ENCODE measurements at places on chromosomes 5 and 9.

- no peak for DNase-seq
Observed at GRCh38 chr5:58887721-58888409, 305.0 kb downstream of the RAB3C start.

- DNase-seq, result no peak
Observed at GRCh38 chr9:3040761-3041160, 196.9 kb upstream of the PUM3 start.

DNA sequence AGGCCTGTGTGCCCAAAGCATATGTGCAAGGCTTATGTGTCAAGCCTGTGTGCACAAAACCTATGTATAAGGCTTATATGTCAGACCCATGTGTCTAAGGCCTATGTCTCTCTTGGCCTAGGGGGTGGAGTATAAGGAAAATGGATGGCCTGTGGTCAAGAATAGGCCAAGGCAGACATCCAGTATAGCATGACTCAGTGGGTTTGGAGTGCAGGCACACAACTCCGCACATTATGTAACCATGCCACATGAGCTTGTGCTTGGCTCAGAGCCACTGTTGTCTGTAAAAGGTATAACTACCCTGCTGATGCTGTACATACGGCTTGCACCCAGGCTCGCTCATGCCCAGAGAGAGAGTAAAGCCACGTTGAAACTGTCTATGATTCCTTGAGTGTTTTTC, 626.4 kb upstream of the NUDT12 start:
- no peak for DNase-seq

DNA sequence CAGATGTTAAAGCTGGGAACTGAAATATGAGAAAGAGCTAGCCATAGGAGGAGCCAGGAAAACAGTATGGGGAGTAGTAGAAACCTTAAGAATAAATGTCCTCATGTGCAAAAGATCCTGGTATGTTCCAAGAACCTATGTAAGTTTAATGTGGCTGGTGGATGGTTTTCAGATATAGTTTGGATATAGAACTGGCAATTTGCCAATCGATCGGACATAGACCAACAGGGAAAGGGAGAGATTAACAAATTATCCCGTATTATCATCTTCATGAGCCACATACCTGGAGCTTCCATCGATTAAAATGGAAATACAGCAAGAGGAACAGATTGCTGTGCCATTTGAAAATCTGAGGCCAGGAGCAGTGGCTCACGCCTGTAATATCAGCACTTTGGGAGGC, 388.7 kb downstream of the PRELID2 start:
- no peak for DNase-seq

GRCh38 chr5:42929871-42930270, 110.2 kb downstream of the ANXA2R start:
- no peak for DNase-seq

- DNase-seq, result no peak
Observed at GRCh38 chr5:150853561-150853960, 7.2 kb downstream of the IRGM start.

DNA sequence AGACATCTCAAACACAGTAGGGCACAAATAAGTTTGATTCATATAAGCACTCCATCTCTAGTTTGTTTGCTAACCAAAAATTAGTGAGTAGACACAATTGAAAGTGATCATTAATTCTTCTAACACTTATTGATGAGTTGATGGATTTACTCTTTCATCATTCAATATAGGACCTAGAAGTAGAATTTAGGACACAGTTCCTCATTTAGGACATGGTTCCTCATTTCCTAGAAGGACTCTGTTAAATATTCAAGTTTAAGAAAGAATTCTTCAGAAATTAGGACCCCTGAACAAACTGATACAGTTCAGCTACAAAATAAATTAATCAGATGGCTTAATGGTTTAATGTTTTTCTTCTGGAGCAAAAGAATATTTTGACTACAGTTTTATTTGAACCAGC, 143.5 kb upstream of the PRR16 start:
- no peak for DNase-seq

GRCh38 chr5:56356836-56357160, 123.7 kb upstream of the ANKRD55 start:
- no peak for DNase-seq

GRCh38 chr9:1219284-1219683, 169.1 kb downstream of the DMRT2 start:
- DNase-seq, result no peak

DNA sequence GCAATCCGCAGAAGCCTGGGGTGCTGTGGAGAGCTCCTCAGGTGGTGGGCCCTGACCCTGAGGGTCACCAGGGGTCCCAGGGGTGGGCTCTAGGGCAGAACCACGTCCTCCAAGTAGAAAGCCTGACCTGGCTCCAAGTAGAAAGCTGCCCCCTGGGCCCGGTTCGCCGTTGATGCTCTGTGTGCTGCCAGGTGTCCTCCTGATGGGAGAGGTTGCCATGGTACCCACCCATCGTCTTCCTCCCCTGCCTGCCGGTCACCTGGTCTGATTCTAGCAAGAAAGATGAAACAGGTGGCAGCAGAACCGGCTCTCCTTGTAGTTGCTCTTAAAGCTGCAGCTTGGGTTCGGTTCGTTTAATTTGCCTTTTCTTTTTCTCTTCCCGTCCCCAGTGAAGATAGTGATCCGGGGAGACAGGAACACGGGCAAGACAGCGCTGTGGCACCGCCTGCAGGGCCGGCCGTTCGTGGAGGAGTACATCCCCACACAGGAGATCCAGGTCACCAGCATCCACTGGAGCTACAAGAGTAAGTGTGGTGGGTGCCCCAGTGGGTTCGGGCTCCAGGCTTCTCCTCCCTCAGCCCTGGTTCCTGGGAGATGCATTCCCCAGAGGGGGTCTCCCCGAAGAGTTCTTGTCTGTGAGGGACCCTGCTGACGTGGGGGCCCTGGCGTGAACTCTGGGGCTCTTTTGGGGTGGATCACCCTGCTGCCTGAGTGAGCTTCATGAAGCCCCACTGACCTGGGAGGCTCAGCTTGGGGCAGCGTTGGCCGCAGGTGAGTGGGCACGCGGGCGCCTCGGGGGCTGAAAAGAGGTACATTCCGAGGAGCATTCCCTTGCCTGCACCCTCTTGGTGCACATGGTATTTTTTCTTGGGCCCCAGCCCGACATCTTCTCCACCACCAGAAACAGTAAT, 15.6 kb downstream of the RABL6 start:
- no peak for DNase-seq

DNA sequence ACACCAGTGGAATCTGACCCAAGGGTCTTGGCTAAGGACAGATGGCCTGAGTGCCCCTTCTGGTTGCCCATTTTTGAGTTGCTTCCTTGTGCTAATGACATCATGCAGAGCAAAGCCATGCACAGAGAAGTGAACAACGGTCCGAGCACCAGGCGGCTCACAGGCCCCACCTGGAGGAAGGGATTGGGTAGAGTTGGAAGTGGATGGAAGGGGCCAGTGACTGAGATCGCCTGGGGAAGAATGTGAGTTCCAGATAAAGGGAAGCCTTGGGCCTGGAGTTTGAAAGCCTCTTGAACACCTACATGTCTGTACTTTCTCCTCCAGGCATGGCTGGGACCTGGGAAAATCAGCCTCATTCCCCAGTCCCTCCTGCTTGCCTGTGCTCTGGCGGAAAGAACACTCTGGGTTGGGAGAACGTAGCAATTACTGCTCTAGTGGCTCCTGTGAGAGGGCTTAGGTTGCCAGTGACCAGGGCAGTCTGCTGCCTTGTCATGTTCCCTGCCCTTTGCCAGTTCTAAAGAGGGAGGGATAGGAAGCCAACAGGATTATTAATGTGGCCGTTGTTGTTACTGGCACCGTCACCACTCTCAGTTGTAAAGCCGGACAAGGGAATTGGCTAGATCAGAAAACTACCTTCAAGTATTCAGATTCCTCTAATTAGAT, 62.5 kb upstream of the PTPN3 start:
- DNase-seq, result no peak

GRCh38 chr5:131280417-131280816, 16.6 kb downstream of the CDC42SE2 start:
- DNase-seq, result no peak

DNA sequence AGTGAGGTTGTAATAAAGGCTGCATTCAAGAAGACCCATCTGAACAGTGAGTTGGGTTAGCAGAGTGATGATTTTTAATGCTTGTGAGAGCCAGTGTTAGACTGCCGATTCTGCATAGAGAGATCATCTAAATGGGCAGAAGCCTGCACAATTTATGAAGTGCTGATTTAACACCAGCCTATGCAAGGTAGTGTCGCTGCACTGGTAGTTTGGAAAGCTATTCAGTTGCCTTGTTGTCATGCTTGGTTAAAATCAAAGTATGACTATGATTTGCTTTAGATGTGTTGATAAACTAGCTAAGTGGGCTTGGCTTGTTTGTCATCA, 379 bp upstream of the LRRTM2 start:
- no peak for DNase-seq

- DNase-seq, result peak; percentile 76
Observed at GRCh38 chr5:163889369-163889768, 383.9 kb downstream of the MAT2B start.

GRCh38 chr9:120593250-120593954, 13.4 kb upstream of the CDK5RAP2 start:
- DNase-seq, result no peak

- no peak for DNase-seq
Observed at GRCh38 chr9:81108821-81109220, 580.5 kb downstream of the TLE1 start.

DNA sequence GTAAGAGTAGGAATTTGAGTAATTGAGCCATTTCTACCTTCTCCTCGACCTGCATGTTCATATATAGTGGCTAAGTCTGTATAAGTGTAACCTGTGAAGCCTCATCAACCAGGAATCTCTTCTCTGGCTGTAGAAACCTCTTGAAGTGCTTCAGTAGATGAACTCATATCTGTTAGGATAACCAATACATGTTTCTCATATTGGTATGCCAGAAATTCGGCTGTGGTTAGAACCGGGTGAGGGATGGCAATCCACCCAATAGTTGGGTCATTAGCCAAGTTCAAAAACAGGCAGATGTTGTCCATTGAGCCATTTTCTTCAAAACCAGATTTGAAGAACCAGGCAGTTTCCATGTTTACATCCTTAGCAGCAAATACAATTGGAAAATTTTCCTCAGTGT, 28.9 kb upstream of the GSN start:
- DNase-seq, result no peak

DNA sequence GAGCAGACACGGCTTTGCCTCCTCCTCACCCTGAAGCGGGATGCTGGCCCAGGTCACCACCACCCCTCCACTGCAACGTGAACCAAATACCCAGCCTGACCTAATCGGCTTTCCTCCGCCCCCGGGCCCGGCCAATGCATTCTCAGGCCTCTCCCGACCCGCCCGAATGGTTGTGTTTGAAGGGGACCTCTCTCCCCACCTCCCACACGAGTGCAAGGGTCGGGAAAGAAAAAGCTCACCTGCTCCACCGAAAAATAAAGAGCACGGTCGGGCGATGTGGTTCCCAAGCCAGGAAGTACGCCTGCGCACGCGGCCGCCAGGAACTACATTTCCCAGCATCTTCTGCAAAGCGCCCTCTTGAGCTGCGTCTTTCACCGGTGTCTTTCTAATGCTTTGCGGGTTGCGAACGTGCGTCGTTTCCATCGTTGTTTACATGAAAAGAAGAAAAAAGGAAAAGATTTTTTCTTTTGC, at the start of gene ZNF883:
ZNF883 (minus strand) TSS at position 282 of the 471 bp plus-strand sequence.
- peak; percentile 60 for DNase-seq

GRCh38 chr9:77764894-77765780, 117.0 kb upstream of the GNA14 start:
- DNase-seq, result peak; percentile 68

DNA sequence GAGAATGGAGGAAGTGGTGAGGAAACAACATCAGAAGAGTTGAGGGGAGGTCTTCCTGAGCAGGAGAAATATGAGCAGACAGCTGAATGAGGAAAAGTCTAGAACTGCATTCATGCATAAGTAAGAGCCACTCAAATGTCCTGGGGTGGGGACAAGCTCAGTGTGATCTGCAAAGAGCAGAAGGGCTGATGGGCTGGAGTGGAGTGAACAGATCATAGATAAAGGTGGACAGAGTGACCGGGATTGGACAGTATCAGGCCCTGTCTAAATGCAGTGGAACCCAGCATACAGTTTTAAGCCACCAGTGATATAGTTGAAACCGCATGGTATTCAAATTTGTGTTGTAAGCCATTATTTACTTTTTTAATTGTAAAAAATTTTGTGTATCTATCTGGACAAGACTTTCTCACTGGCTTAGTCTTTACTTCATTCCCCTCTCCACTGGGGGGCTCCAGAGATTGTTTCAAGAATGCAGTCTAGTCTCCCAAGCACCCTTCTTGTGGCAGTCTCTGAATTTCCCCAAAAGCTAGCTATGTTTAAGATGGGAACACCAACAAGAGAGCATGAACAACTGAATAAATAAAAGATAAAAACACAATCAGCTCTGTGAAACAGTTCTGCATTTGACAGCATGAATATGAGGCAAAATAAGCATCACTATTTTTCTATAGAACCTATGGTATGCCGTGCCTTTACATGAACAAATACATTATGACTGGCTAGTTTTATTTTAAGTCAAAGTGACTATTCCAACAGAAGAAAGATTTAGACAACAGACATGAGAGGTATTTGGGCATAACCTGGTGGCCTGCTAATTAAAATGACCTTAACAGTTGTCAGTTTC, 10.7 kb upstream of the STK32A start:
- peak; percentile 23 for DNase-seq

GRCh38 chr5:1471240-1471853, 26.1 kb upstream of the SLC6A3 start:
- no peak for DNase-seq

DNA sequence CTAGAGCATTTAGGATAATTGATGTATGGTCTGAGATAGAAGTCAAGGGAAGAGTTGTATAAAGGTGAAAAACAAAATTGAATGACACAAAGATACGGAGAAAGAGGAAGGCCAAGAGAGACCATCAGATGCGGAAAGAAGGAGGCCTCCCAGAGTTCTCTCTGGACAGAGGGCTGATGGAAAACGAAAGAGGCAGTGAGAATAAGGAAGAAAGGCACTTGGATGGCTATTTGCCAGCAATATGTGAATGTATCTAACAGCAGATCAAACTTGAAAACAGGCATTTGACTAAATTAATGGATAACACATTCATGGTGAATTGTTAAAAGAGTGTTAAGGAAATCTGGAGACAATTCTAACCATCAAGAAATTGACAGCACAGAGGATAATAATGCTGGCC, 2.4 kb upstream of the DOCK8 start:
- no peak for DNase-seq

- peak; percentile 10 for DNase-seq
Observed at GRCh38 chr5:135569755-135570452, 8.9 kb downstream of the CXCL14 start.

- DNase-seq, result no peak
Observed at GRCh38 chr5:176577312-176578176, 28.4 kb downstream of the CDHR2 start.

DNA sequence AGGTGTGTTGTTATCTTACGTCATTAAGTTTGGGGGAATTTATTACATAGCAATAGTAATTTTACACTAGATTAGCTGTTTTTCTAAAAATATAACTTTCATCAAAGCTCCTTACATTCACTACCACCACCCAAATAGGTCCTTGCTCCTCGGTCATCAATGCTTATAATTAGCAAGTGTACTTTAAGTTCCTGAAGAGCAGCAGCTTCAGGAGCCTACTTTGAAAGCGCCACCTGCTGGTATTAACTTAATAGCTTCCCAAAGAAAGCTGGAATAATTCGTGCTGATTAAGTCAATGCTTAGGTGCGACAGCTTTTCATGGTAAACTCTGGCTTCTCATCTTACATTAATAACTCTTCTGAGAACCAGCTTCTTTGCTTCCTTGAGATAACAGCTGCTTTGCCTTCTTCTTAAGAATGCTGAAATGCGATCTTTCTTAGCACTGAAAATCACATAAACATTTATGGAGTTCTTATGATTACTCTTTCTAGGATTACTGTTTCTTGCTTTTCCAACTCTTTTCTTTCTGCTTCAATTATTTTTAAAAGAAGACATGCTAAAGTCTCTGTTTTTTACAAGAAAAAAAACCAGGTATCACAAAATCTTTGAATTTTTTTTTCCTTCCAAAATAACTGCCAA, 10.0 kb upstream of the C5 start:
- peak; percentile 57 for DNase-seq

Data from fibroblast of the conjunctiva (primary cell).